ENCODE measurements at places on chromosomes 5 and 9. TPM values are rescaled to one million over a fixed set of nuclear protein-coding genes. Genes with fewer than 3 reads are reported as not detected.

ENTPD8 gene
- total RNA-seq = 0.26 TPM

DNA sequence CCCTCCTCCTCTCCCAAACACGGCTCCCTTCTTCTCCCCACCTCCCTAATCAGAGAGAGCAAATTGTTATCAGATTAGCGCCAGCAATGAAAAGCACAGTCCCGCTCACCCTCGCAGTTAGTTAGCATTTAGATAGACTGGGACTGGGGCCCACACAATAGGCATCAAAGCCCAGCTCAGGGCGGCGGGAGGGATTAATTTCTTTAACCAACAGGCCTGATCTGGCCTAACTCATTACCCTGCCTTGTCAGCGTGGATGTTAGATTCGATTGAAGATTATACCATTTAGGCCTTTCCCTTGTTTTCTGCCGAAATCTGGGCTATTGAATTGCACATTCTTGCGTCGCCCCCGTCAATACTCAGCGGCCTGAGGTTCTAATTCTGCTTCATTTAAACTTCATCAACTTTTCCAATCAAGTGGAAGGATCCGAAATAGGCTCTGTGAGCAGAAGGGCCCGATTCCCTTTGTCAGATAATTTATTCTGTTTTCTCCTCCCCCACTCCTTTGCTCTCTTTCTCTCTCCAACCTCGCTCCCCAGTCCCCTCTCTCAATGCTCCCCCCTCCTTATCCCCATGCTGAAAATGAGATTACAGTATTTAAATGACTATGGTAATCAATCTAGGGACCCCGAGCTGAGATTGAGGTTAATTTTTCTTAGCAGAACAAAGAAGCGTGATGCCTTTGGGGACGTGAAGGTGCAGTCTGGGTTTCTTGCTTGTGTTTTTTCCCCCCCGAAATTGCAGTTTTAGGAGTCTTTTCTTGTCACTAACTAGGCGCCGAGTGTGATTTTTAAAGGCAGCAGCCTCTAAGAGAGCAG lies 15.1 kb downstream of the CFAP77 start:
- no peak for DNase-seq

DNA sequence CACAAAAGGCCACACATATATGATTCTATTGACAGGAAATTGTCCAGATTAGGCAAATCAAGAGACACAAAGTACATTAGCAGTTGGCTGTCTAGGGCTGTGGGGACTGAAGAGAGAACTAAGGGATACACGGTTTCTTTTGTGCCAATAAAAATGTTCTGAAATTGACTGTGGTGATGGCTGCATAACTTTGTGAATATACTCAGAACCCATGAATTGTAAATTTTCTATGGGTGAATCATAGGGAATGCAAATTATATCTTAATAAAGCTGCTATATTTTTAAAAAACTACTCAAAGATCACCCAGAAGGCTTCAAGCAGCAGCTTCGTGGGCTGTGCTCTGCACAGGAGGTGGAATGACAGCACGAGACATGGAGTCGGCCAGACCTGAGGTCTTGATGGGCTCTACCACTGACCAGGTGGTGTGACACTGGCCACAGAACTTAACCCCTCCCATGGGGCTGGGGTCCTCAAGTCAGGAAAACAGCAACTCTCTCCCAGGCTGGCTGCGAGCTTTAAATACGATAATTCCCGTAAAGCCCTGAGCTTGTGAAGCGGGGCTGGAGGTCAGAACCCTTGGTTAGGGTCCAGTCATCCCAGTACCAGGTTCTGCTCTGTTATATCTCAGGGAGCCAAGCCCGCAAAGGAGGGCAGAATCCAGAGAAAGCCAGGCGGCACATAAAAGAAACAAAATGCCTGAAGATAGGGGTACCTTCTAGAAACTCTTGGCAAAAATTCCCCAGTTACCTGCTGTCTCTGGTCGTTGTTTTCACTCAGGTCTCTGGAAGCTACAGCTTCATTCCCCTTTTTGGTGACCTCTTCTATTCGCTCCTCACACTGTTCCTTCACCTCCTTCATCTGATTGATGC lies 59.1 kb downstream of the GOLM1 start:
- no peak for DNase-seq

DNA sequence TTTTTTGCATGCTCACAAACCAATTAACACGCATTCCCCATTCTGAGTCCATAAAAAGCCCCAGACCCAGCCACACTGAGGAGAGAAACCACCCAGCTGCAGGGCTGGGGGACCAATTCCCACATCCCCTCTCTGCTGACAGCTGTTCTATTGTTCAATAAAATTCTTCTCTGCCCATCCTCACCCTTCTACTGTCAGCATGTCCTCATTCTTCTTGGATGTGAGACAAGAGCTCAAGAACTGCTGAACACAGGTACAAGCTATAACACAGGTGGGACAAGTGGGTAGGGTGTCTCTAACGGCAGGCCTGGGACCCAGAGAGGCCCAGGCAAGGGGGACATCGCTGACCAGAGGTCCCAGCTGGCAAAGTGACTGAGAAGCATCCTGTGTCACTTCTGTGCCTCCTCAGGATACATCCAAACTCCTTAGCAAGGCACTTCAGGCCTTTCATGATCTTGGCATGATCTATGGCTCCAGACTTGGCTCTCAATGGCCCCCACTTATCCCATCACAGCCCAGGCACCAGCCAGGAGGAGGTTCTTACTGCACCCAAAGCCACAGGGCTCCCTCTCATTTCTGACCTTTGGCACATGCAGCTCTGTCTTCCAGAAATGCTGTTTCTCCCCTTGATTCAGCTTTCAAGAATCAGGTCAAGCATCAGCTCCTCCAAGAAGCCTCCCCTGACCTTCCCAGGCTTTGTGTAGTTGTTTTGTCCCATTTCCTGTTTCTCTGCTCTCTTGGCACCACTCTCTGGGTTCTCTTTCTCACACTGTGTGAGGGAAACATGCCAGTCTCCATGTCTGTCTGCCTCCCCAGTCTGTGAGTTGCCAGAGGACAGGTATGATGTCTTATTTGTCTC lies 7.3 kb upstream of the ALDH1B1 start:
- DNase-seq = no peak

PCDHGB5 gene
- total RNA-seq = 9.7 TPM

DNA sequence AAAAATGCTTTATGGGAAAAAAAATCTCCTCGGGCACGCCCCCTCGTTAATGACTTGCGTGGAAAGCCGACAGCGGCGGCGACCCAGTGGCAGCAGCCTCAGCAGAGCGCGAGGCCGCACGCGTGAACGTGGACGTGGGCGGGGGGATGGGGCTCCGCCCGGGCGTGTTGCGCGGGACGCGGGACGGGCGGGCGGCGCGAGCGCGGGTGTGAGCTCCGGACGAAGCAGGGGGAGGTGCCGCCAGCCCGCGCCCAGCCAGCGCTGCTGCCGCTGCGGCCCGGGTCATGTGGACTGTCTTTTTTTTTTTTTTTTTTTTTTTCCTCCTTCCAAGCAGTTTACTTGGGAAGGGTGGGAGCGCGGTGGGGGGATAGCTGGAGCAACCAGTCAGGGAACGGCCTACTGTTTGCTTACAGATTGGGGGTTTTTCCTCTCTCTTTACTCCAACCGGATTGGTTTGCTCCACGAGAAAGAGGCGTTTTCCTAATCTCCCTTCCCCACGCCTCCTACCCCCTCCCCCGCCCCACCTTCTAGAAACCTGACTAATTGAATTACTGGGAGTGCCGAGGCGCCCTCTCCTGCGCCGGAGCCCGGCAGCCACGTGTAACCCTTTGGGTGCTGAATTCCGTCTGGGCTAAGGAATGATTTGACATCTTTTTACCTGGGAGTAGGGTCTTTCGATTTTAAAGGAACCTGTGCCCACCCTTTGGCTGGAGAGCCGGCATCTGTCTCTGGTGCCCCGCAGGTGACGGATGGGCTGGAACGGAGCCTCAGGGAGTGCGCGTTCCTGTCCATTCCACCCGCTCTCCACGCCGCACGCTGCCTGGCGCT lies 1.7 kb upstream of the EFNA5 start:
- peak; percentile 97 for DNase-seq

DNA sequence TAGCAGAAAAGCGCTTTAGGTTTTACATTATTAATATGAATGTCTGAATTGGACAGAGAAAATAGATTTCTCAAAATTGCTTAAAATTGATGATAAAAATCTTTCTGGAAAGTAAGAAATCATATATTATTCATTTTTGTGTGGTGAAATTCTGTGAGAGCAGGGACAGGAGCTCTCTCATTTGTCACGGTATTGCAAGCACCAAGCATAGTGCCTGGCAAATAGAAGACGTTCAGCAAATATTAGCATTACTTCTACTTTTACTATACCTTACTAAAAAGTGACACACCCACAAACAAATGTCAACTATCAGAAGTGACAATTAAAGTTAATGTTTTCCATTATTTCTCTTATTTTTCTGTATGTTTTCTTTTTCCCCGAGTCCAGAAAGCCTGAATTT lies 69.1 kb downstream of the XRCC4 start:
- no peak for DNase-seq

HRCT1 gene
- total RNA-seq = 2.6 TPM

SHC3 gene
- 0.25 TPM for total RNA-seq

SOHLH1 gene
- total RNA-seq = not detected

CARTPT gene
- not detected for total RNA-seq

DNA sequence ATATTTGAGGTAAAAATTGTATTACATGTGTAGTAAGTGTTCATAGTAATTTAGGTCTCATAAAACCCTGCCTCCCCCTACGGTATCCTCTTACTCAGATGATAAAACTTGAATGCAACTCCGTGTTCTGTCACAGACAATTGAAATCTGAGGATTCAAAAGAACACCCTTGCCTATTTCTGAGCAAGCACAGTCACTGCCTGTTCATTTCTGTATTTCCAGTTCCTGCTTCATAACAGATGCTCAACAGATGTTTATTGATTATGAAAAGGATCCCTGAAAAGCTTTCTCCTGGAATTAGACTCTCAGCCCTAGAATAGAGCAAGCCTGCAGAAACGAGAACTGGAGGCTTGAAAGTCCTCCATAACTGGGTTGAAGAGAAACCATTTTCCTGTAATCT lies 144.1 kb upstream of the SPEF2 start:
- DNase-seq = no peak

GRCh38 chr9:88387036-88387551 lies 1.1 kb upstream of the SPIN1 start:
- DNase-seq = no peak

SARDH gene
- under 0.01 TPM for total RNA-seq

All from dermis microvascular lymphatic vessel endothelial cell (primary cell).